ENCODE measurements at places on chromosomes 1 and 21.
A peak's percentile ranks its signal among the peaks of the same experiment; 100 is the strongest.

DNA sequence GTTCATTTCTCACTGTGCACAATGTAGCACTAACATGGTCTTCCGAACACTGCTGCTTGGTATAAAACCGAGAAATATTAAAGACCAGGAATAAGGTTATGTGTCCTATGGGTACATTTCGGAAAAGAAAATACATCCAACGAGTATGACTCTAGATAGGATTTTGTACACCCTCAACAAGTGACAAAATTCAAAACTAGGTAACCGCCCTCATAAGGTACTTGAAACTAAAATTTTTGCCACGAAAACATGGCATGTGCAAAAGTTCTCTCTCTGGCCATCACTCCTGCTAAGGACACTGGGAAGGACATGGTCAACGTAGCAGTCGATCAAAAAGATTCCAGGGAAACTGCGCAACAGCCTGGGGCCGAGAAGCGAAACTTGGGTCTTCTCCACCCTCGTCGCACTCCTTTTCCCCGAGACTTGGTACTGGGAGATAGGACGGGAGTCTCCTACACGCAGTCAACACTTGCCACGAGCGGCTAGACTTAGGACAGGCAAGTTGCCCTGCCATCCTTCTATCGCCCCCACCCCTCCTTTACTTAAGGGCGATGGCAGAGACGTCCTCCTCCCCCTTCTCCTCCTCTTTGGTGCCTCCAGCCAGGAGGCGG is 338 bp upstream of the TOR1AIP1 start:
- no peak for DNase-seq

GRCh38 chr1:25186161-25187007 is 45.9 kb downstream of the SYF2 start:
- no peak for DNase-seq

- DNase-seq: no peak
Measured at GRCh38 chr1:225460021-225460736, 32.3 kb upstream of the LBR start.

DNA sequence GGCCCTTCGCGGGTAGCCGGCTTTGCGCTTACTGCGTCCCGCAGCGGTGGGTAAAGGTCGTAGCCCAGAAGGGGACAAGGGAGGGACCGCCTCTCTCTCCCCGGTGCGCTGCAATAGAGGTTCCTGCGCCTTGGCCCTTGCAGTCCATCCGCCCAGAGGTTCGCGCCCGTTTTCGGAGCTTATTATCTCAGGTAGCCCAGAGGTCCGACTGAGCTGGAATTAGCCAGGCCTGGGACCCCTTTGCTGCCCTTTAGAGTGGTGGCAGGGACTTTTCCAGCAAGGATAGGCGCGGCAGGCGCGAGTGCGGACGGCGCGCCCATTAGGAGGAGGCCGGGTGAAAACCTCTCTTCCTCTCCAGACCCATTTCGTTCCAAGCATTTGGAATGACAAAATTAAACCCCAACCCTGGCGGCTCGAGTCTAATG is 5.0 kb downstream of the LHX4 start:
- no peak for DNase-seq

- DNase-seq: no peak
Measured at GRCh38 chr1:16175610-16176553, 20.0 kb upstream of the EPHA2 start.

GRCh38 chr1:102550729-102551384 is 554.1 kb upstream of the OLFM3 start:
- DNase-seq: no peak

DNA sequence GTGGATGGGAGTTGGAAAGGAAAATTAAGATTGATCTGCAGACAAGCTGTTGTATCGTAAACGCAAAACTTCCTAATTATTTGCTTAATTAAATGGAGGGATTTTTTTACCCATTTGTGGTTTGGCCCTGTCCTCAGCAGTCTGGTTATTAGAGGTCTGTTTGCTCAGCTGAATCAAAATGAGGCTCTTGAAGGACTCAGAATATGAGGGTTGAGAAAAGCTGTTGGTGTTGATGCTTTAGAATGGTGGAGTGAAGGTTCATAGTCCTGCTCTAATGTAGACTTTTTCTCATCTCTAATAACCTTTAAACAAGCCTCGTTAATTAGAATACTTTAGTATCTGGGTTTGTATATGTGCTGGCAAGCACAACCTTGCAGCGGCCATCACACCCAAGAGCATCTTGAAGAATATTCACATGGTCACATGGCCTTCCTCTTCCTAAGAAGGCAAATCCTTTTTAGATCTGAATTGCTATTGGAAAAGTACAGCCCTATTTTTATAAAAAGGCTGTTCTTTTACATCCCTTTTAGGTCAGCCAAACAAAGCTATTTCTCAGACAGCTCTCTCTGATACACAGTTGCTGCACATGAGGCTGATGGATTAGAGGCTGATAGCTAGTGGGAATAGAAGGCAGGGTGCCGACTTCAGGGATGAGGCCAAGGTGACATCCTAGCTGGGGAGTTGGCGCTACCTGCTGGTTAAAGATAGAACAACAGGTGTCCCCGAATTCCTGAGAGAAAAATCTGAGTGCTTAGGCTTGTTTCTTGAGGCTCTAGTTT is 53.8 kb downstream of the MACF1 start:
- peak; percentile 65 for DNase-seq

- no peak for DNase-seq
Measured at GRCh38 chr1:81439046-81439823, 361.5 kb upstream of the ADGRL2 start.

DNA sequence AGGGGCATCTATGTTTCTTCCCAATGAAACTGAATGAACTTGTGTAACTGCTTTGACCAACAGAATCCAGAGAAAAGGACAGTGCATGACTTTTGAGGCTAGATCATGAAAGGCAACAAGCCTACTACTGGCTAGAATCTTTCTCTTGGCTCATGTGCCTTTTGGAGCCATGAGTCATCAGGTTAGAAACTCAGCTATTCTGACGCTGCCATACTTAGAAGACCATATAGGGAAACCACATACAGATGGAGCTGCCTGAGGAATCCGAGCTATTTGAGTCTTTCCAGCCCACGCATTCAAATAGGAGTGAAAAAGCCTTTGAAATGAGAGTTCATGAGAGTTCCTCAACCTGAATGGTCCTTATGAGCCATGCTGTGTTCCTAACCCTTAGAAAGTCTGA is 738.5 kb upstream of the CHRM3 start:
- DNase-seq: no peak
